ENCODE measurements at places on chromosomes 6 and 20.
A peak's percentile ranks its signal among the peaks of the same experiment; 100 is the strongest.

GRCh38 chr6:132320007-132320406 lies 81.3 kb downstream of the MOXD1 start:
- no peak for DNase-seq

GRCh38 chr6:12289933-12290820 lies at the start of gene EDN1:
Gene EDN1 (plus strand): TSS chr6:12290361. CDS start chr6:12290630, 269 bp downstream.
- peak; percentile 39 for DNase-seq

DNA sequence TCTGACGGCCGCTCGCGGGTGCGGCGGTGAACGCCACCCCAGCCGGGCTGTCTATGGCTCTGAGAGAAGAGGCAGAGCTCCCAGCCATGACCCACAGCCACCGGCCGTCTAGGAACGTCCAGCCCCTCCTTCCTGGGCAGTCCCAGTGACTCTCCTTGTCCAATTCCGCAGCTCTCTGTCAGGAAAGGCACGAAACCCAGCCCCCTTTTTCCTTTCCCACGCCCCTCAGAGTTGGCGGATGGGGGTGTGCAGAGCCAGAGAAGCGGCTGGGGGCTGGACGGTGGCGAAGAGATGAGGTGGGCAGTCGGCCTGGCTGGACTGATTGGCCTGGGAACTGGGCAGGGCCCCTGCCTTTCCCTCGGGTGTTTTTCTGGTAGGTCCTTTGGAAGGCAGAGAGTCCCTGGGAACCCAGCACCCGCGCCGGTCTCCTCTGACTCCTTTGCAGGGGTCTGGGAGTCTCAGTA lies 1.5 kb downstream of the EBF4 start:
- DNase-seq: no peak

DNA sequence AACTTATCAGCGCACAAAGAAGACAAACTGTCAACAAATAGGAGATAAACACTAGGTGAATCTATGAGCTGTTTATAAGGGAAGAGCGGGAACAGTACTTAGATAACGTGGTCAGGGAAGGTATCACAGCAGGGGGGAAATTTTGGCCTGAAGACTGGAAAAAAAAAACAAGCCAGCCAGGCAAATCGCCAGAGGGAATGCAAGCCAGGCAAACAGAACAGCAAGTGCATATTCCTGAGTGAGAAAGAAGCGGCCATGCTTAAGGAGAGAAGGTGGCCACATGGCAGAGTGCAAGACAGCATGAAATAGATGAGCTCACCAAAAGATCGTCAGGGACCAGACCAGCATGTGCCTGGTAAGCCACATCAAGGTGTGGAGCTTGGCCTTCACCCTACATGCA lies 466.5 kb upstream of the ARID1B start:
- DNase-seq: no peak

- DNase-seq: no peak
These were observed 110.5 kb upstream of the AHI1 start for GRCh38 chr6:135608031-135608430.

GRCh38 chr20:25196786-25197120 lies 1.2 kb downstream of the ENTPD6 start:
- no peak for DNase-seq

DNA sequence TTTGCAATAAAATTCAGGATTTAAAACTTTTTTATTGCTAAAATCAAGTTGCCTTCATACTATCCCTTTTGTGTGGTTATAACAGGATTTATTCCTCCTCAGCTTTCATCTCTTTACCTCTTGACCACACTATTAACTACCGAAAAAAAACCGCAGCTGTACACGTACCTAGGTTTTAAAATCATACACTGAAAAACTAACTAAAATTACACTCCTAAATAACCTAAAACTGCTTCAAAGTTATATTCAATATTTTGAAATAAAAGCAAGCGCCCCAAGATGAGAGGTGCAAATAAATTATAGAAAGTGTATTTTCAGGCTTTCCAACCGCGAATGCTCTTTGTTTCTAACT lies 1.4 kb downstream of the MPC1 start:
- no peak for DNase-seq

DNA sequence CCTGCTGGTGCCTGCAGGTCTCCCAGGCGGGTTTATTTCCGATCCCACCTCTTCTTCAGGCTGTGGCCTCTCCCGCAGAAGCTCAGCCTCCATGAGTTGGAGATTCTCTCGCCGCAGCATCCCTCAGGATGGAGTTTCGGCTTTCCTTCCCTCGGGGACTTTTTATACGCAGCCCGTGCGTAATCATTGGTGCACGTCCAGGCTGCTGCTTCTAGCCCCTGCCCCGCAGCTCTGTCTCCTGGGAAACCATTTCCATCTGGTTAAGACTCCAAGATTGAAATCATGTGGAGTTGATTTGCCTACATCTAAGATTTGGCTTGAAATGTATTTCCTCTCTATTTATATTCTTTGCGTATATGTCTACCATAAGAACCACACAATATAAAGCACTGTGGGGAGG lies 46.7 kb upstream of the CARMIL1 start:
- DNase-seq: peak; percentile 9

DNA sequence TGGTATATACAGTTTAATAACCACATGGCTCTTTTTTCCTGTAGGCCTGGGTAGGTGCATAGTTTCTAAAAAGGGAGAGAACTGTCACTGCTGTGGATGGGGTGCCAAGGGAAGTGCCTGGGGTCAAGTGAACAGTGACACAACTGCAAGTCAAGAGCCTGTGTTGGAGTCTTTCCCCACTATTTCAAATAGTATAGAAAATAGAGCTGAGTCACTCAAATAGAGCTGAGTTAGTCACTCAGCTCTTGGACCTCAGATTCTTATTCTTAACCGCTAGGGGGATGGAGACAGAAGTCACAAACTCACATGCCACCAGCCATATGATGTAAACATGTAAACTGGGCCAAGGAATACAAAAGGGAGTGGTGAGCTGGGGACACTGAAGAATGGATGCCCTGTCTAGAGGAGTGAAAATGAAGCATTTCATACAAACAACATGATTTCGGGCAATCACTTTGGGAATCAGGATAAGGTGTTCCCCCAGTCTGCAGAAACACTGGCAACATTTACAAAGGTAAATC lies 2.1 kb downstream of the NQO2 start:
- DNase-seq: no peak

DNA sequence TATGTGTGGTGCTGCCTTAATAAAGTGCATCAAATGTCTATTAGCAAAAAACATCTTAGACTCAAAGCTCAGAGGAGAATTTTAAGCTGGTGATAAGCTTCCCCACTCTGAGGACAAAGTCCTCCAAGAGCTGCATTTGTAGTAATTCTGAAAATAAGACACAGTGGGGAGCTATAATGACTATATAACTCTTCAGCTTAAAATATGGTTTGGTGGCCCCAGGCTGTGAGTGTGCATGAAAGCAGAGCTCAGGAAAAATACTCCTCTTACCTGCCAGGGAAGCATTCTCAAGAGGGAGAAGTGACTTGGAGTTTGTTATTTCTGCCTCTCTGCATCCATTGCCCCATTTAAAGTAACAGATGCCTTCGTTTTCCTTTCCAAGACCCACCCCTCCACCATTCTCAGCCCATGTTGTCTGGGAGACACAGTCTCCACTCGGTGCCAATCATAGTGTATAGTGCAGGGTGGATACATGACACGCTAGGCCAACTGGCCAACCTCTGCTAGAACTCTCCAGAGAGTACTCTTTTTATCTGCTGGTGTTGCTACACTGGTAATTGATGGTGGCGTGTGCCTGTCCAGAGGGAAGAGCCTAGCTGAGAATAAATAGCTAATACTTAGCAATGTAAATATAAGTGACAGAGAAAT lies 229.2 kb downstream of the PHF3 start:
- DNase-seq: no peak

- DNase-seq: no peak
These were observed 9.1 kb downstream of the PNLDC1 start for GRCh38 chr6:159809149-159809548.

GRCh38 chr6:32151863-32152768 lies at the start of gene PRRT1:
Gene PRRT1 (minus strand): TSS chr6:32151939. CDS start chr6:32151827, 112 bp downstream.
- no peak for DNase-seq

- no peak for DNase-seq
These were observed 19.8 kb upstream of the TINAG start for GRCh38 chr6:54288474-54288873.

- DNase-seq: no peak
These were observed 23.1 kb downstream of the SERPINB1 start for GRCh38 chr6:2818593-2818992.

GRCh38 chr20:52457826-52458225 lies 266.2 kb upstream of the ZFP64 start:
- no peak for DNase-seq

DNA sequence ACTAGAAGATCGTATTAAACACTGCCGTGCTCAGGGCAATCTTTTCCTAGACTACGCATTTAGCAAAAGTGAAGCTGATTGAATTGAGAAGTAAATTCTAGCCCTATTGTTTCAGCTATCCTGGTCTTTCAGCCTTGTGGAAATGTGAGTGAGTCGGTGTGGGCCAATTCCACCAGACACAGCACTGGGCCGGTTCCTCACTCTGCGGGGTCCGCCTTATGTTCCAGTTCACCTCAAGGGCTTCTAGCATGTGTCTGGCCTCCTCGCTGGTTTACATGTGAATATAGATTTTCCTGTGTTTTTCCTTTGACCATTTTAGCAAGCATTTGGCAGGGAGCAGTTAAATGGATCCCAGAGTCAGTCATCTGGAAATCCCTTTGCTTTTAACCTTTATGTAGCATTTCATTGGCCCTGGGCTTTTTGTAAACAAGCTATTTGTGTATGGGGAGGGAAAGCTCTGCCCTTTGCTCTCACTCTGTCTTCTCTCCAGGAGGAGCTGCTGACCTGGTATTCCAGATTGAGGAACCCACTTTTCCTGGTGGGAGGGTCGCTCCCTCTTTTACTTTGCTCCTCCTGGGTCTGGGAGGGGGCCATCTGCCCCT lies 12.4 kb upstream of the GTSF1L start:
- DNase-seq: no peak

- no peak for DNase-seq
These were observed 91.7 kb downstream of the SCML4 start for GRCh38 chr6:107732461-107732860.

- DNase-seq: no peak
These were observed 331.2 kb downstream of the QKI start for GRCh38 chr6:163745536-163746400.

DNA sequence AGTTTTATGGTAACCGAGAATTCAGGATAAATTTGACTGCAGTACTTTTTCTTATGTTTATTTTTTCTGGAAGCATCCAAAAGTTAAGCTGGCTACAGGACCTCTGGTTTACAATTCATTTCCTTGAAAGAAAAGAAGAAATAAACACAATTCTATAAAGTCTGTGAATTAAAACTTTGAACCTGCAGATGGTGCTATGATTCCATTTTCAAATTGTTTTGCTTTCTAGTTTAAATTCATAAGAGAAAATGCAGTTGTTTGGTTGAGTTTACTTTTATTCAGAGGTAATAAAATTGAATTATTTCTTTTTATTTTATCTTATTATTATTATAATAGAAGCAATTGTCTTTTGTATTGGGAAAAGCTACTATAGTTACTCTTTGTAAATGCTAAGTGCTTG lies 1.8 kb upstream of the VIP start:
- no peak for DNase-seq

- DNase-seq: no peak
These were observed 504 bp downstream of the VPS16 start for GRCh38 chr20:2840967-2841531.

DNA sequence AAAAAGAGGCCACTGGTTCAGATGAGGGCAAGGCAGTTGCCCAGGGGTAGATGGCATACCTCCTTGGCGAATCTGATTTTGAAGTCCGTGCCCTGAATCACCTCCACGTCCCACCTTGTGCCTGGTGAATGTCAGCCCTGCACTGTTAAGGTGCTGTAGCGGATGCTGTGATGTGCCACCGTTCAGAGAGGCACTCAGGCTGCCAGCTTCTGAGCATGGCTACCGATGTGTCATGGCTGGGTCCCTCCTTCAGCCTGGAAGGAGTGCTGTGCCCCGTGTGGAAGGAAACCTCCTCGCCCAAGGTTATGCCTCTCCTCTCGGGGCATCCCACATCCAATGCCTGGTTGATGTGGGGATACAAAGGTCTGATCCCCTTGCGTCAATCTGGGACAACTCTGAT lies 43.6 kb downstream of the UST start:
- DNase-seq: no peak

DNA sequence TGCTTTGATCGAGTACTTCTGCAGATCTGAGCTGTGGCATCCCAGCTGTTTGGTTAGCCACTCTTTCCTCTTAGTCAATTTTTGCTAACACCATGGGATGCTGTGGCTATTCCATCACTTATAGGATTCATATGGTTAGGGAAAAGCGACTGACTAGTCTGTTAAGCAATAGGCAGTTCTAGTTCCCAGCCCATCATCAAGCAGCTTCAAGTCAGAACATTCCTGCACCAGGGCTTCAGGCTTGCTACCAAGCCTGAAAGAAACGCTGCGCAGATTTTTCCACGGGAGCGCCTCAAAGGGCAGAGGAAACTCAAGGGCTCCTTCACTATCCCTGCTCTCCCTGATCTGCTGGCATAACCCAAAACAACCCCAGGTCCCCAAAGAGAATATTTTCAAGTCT lies 159.8 kb upstream of the SUPT3H start:
- no peak for DNase-seq

- DNase-seq: no peak
These were observed 19.0 kb upstream of the UTRN start for GRCh38 chr6:144266091-144266649.

DNA sequence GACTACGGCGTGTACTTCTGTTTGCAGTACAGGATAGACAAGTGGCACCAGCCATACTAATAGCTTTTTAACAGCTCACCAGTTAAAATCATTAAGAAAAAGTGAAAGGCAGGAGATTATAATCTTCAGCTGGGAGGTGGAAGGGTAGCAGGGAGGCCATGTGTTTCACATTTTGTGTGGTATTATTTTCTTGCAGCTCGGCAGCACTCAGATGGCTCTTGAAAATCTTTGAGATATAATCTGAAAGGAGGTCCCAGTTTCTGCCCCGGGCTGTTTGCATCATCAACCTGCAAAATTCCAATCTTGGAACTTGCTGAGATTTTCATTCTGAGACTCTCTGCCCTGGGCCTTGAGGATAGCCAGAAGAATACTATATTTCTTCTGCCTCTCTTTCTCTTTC lies 87.5 kb upstream of the HDAC2 start:
- DNase-seq: no peak

GRCh38 chr20:7420345-7420744 lies 519.9 kb downstream of the HAO1 start:
- DNase-seq: no peak

GRCh38 chr6:135282395-135282794 lies 101.3 kb downstream of the MYB start:
- no peak for DNase-seq

- no peak for DNase-seq
These were observed 298.1 kb upstream of the FOXQ1 start for GRCh38 chr6:1013656-1014430.
